ENCODE measurements at places on chromosomes 1 and 21.

DNA sequence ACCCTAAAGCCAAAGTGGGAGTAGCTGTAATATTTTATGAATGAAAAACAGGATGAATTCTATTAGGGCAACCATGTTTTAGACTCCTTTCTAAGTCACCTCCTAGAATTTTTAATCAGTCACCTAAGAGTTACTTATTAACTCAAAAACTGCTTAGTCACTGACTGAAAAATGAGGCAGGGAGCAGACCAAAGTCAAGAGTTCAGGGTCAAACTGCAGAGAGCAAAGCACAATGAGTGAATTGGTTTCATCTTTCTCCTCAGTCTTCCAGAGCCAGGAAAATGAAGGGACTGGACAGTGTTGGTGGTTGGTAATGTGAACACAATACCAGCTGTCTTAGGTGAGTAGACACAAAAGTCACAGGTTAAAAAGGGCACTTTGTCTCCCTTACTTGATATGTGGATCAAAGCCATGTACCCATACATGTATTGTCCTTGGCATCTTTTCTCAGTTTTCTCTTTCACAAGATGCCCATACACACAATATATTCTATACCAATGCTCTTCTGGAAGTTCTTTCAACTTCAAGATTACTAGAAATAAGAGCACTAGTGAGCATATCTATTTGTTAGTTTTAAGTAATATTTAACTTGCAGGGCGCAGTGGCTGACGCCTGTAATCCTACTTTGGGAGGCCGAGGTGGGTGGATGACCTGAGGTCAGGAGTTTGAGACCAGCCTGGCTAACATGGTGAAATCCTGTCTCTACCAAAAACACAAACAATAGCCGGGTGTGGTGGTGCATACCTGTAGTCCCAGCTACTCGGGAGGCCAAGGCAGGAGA is 42.2 kb downstream of the ATP1B1 start:
- DNase-seq, result no peak

- DNase-seq, result no peak
Observed at GRCh38 chr1:245217853-245218608, 63.2 kb downstream of the KIF26B start.

- no peak for DNase-seq
Observed at GRCh38 chr1:78092643-78093042, 46.9 kb downstream of the GIPC2 start.

- peak; percentile 75 for DNase-seq
Observed at GRCh38 chr21:45836694-45837670, 144.6 kb upstream of the COL6A1 start.

DNA sequence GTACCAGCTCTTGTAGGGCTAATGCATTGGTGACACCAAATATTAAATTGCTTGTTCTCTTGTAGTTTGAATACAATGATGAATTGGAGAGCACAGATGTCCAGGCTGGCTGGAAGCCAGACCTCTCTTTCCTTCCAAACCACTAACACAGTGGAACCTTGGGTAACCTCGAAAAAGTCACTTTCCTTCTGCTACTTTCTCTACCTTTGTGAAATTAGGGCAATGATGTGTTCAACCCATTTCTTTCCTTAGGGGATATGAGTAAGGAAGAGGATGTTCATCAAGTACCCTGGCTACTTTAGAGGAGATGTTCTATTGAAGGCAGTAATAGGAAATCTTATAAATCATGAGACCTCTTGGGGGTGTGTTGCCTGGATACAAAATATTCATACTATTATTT is 55.7 kb downstream of the XCL2 start:
- DNase-seq, result peak; percentile 9

DNA sequence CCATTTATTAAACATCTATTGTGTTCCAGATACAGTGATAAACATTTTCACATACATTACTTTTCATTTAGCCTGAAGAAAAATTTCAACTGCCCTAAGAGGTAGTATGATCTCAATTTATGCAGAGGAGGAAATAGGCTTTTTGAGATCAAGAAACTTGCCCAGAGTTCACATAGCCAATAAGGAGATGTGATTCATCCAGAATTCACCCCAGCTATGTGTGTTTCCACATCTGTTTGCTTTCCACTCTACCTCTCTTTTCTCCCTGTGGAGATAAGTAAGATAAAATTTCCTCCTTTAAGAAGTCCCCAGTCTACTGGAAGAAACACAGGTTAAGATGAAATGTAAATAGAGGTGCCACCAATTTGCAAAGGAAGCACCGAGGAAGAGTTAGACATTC is 199.7 kb upstream of the C8B start:
- no peak for DNase-seq

DNA sequence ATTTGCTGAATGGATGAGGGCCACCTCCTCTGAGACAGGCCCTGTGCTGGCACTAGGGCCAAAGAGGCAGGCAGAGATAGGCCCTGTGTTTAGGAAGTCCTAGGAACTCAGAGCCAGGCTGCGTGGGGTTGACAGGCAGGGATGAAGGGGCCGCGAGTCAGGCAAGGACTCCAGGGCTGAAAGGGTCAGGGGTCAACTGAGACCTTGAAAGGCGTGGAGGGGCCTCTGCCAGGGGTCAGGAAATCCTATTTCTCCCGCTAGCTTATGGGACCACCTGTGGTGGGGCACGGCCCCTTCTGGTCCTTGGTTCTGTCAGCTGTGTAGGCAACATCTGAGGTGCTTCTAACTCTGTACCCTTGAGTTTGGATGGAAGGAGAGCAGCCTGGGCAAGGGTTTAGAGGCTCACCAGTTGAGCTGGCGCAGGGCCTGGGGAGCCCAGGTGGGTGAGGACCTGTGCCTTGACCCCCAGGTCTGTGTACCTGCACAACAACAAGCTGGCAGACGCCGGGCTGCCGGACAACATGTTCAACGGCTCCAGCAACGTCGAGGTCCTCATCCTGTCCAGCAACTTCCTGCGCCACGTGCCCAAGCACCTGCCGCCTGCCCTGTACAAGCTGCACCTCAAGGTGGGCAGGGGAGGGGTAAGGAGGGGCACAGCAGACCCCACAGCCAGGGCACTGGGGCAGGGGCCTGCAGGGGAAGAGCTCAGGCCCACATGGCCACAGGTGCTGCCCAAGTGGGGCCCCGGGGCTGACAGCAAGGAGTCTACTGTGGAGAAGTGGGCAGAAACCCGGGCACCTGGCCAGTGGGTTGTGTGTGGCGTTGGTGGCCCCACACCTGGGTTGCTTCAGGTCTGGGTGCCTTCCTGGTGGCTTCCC is 14.9 kb downstream of the PODN start:
- no peak for DNase-seq

DNA sequence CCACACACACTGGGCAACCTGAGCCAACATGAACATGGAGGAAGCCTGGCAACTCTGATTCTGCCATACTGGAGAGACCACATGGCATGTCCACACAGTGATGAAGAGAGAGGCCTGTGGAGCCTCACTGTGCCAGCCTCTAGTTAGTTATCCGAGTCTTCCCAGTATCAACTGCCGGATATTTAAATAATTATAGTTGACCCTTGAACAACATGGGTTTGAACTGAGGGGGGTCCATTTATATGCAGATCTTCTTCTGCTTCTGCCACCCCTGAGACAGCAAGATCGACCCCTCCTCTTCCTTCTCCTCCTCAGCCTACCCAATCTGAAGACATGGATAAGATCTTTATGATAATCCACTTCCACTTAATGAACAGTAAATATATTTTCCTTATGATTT is 27.8 kb downstream of the DDAH1 start:
- no peak for DNase-seq

DNA sequence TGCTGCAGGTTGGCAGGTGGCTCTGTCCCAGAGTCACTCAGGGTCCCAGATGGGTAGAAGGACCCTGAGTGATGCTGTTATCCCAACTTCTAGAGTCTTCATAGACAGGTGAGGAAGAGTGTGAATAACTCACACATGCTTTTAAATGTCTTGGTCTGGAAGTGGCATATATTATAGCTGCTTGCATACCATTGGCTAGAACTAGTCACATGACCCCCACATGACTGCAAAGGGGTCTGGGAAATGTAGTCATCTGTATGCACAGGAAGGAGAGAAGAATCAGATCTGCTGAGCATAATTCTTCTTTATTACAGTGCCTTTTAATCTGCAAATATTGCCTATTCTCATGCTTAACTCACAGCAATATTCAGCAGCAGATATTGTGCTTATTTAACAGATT is 28.2 kb upstream of the KLHDC7A start:
- peak; percentile 10 for DNase-seq

- DNase-seq, result no peak
Observed at GRCh38 chr1:203422656-203423055, 53.0 kb upstream of the PRELP start.

DNA sequence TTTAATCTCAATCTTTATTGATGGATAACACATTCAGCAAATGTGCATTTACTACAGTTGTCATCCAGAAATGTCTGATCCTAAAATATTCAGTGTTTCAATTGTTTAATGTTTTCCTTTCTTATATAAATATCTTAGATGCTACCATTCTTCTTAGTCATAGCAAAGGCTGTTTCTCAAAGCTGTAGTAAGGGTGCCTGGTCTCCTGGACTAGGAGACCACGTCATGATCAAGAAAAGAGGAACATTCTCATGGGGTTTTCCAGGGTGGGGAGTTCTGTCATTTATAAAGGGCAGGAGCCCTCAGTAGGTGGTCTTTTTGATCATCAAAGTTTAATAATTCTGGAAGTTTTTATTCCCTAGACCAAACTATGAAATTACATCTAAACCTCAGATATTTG is 292.8 kb downstream of the HMCN1 start:
- no peak for DNase-seq

- no peak for DNase-seq
Observed at GRCh38 chr1:201212056-201212455, 21.4 kb downstream of the IGFN1 start.

DNA sequence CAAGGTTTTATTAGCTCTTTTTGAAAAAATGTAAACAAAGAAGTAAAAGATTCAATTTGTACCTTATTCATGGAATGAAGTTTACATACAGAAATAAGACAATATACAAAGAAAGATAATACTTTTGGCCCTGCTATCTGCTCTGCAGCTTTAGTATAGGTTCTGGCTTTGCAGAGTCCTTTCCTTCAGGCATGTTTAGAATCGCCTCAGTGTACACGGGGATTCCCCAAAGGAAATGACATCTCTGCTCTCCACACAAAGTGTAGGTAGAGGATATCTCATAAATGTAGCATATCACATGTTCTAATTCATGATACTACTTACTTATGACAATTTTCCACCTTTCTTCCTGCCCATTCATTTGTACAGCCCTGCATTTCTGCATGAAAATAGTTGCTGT is 222.6 kb upstream of the DPYD start:
- DNase-seq, result no peak

DNA sequence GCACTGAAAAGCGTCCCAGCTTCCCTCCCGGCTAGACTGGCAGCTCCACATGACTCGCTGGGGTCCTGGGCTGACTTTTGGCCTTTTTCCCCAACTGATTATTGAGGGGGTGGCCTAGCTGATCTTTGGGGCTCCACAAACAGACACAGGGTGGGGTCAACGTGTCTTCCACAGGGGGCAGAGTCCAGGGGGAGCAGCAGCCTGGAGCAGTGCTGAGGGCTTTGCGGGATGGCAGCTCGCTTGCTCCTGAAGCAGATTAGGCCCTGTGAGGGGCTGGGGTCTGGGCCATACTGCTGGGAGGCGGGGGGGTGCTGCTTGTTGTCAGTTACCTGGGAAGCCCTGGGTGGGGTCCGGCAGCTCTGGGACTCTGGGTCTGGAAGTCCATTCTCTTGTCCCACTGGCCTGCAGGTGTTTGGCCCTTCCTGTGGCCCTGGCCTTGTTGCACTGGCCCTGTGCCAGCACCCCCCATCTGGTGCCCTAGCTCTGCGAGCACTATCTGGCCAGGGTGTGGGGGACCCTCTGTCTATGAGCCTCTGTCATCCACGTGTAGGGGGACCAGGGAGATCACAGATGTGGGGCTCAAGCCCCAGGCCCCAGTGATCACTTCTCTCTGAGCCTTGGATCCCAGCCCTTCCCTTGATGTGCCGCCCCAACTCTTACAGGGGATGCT is 12.3 kb upstream of the HES5 start:
- DNase-seq, result no peak

GRCh38 chr1:39269349-39269748 is 64.9 kb downstream of the MACF1 start:
- DNase-seq, result no peak

DNA sequence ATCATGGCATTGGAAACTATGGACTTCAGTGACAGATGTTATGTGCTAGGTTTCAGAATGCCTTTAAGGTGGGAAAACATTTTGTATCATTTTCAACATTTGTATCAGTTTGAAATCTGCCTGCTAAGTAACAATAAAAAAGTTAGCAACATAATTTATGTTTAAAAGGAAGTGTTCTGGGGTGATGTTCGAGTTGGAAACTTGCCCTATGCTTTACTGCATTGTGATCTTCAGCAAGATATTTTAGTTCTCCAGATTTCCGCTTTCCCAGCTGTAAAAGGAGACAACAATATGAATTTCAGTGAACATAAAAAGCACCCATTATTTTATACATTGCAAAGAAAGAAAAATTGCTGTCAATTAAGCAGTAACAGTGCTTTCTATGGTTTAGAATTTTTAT is 187.4 kb downstream of the DISC1 start:
- DNase-seq, result no peak

DNA sequence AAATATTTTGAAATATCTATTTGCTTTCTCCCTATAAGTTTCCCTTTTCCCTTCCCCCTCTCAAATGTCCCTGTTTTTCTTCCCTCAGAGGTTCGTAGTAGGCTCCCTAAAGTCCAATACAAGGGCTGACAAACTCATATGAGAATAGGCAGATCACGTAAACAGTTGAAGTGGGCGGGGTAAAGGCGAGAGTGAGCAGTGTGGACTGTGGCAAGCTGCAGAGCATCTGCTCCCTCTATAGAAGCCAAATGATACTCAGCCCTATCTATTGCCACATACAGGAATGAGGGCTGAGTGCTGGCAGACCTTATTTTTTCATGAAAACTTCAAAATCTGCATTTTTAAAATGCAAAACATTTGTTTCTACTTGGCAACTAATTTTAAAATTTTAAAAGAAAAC is 26.3 kb downstream of the PRDX6 start:
- peak; percentile 5 for DNase-seq

DNA sequence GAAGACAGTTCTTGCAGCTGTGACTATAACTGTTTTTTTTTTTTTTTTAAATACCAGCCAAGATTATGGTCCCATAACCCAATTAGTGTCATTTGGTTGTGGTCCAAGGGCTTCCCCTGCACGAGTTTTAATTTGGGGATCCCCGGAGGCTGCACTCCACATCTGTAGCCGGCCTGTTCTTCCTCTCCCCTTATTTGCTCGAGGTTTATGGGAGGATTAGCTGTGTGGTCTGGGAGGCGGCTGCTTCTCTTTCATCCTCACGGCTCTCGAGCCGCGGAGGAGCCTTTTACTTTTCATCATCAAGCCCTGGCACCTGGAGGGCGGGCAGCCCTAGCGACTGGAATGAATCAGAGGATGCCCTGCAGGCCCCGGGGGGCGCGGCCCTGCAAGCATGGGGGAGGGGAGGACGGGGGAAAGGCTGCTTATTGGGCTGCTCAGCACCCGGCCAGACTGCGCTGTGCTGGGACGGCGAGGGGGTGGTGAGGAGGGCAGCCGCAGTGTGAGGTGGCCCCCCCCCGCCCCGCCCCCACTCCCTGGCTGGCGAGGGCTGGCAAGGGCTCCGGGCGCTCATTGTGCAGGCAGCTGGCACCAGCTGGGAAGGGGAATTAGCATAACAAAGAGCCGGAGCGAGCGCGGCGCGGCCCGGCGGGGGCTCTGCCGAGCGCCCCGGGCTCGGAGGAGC is 18.5 kb downstream of the SERTAD4 start:
- peak; percentile 82 for DNase-seq

GRCh38 chr1:10960411-10961299 is 51.8 kb upstream of the TARDBP start:
- peak; percentile 86 for DNase-seq
